ENCODE measurements at places on chromosomes 2 and 18.
A peak's percentile ranks its signal among the peaks of the same experiment; 100 is the strongest.

DNA sequence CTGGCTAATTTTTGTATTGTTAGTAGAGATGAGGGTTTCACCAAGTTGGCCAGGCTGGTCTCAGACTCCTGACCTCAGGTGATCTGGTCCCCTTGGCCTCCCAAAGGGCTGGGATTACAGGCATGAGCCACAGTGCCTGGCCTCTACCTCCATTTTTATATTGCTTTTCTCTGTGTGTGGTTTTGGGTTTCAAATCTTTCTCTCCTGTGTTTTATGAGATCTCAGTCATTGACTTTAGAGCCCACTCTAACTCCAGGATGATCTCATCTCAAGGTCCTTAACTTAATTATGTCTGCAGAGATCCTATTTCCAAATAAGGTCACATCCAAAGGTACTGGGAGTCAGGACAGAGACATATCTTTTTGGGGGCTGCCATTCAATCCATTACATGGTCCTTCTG is 24.7 kb downstream of the ARL4C start:
- DNase-seq = no peak

GRCh38 chr2:217366966-217367365 is 507.1 kb upstream of the TNP1 start:
- DNase-seq = no peak

- DNase-seq = no peak
Measured at GRCh38 chr18:13470516-13471197, 252.1 kb downstream of the LDLRAD4 start.

DNA sequence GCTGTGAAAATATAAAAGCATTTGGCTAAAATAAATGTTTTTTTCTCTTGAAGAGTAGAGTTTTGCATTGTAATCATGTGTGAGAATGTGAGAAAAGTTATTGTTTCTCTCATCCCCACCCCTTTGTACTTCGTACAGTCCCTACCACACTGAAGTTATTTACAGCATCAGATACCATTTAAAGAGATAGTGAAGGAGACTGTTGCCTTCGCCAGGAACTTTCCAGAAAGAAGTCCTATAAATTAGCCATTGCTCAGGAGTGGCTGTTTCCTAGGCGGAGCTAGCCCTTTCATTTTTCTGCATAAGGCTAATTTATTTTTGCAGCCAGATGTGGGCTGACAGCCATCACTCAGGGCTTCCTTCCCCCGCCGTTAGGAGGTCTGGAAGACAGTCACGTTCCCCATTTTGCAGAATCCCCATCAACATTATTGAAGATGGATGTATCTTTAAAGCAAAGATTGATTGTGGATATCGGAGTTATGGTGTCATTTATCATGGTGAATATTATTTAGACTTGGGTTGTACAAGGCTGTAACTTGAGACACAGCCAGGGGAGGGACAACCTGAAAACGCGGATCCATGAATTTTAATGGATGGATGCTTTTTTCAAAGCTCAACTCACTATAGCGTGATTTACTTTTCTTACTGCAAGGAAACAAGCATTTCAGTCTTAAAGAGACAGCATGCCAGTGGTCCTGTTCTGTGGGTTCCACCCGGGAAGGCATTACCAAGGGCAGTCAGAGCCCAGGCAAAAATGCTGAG is 17.1 kb downstream of the TSHZ1 start:
- DNase-seq = no peak

DNA sequence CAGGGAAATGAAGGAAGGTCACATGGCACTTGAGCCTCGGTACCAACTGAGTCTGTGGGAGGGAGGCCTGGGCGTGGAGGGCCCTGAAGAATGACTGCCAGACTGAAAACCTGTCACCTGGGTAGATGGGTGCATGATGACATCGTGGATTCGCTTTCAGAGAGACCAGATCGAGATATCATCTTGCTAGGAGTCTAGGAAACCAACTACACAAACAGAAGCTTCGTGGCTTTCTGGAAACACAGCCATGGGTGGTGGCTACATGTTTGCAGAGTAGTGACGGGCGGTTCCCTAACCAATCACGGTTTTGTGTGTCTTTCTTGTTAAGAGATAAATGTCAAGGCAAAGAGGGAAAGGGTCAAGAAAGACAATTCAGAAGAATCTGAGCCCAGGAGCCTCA is 155.0 kb downstream of the EIPR1 start:
- peak; percentile 51 for DNase-seq

DNA sequence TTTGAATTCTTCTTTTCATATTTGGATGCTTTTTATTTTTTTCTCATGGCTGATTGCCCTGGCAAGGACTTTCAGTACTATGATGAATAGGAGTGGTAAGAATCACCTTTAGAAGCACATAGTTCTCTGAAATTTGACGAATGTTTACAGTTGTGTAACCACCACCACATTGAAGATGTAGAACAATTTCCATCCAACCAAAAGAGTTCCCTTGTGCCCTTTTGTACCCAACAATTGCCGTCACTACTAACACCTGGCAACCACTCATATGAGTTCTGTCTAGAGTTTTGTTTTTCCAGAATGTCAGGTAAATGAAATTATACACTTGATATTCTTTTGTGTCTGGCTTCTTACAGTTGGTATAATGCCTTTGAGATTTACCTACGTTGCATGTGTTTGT is 28.7 kb upstream of the SLC16A14 start:
- DNase-seq = no peak

- DNase-seq = no peak
Measured at GRCh38 chr2:16036951-16037350, 96.6 kb downstream of the MYCN start.

- DNase-seq = no peak
Measured at GRCh38 chr2:189297446-189297845, 117.9 kb upstream of the COL5A2 start.

DNA sequence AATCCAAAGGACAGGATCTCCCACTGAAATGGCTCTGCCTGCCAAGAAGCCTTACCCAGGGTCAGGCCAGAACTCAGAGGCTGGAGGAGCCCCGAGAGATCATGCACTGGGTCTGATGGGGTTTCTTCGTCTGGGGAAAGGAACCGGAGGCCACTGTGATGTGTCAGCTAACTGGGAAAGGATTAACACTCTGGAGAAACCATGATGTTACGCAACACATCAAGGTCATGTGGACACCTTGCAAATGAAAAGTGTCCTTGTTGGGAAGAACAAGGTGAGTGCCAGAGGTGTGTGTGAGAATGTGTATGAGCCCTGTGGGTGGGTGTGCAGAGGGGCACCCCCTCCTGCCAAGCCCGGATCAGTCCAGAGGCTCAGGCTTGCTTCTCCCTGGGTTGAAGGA is 86.9 kb downstream of the CRACDL start:
- no peak for DNase-seq

DNA sequence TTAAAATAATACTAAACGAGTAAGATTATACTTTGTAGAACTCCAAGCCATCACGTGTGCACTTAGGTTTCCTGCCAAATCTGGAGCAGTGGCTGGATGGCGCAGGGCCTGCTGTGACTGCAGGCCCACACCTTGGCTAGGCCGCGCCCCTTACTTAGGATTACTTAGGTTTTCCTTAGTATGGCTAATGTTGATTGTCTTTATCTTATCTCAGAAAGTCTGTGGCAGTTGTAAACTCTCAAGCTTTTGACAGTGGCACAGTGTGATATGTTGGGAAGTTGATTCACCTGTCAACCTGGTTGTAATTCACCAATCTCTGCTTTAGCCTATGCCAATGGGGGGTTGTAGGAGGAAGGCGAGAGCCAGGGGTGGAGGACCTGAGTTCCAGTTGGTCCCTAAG is 208.4 kb downstream of the ZNF407 start:
- DNase-seq = no peak

- DNase-seq = no peak
Measured at GRCh38 chr2:156673333-156673615, 237.1 kb downstream of the GPD2 start.

Measured in stimulated activated CD4-positive, alpha-beta T cell treated with anti-CD3 and anti-CD28 coated beads, Interleukin-12 subunit alpha, Interleukin-12 subunit beta, amount 100 ng/mL, for 4 hours (primary cell).